ENCODE measurements at places on chromosomes 5 and 9.
A peak's percentile ranks its signal among the peaks of the same experiment; 100 is the strongest.

DNA sequence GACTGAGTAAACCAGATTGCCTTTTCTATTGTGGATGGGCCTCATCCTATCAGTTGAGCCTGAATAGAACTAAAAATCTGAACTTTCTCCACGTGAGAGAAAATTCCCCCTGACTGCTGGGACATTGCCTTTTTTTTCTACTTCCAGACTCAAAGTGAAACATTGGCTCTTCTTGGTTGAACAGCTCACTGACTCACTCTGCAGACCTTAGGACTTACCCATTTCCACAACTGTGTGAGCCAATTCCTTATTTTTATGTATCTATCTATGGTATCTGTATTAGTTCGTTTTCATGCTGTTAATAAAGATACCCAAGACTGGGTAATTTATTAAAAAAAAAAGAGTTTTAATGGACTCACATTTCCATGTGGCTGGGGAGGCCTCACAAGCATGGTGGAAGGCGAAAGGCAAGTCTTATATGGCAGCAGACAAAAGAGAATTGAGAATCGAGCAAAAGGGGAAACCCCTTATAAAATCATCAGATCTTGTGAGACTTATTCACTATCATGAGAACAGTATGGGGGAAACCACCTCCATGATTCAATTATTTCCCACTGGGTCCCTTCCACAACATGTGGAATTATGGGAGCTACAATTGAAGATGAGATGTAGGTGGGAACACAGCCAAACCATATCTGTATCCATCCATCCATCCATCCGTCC lies 306.7 kb upstream of the SLC24A2 start:
- no peak for DNase-seq

DNA sequence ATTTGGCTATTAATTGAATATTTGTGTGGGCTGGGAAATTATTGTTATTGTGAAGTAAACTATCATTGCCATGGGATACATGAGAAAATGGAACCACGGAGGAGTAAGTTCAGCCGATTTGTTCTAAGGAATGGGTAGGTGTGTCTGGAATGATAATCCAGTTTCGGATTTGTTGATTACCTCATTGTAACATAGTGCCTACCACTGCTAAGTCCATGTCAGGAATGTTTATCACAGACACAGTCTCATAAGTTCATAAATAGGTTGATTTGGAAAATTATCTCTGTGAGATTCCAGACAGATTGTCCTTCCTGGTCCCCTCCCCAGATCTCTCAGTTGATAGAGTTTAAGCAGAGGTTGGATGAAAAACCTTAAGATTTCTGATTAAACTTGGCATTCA lies 78.1 kb upstream of the MAST4 start:
- DNase-seq = no peak

- no peak for DNase-seq
Observed at GRCh38 chr9:21589344-21590056, 107.4 kb upstream of the IFNE start.

DNA sequence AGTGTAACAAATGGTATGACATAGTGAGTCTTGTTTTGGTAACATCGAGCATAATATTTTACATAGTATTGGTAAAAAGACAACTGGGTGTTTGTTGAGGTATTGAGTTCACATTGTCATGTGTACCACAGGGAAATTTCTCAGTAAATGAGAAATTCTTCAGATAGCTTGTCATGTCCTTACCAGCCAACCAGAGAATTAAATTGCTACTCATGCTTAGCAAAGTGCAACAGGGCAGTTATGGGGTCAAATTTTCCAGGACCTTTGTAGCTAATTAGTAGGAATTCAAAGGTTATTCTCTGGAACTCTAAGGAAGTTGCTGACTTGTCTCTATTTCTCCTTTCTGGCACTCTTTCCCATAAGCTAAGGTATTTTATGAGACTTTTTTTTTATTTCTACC lies 595.7 kb downstream of the EFNA5 start:
- no peak for DNase-seq

GRCh38 chr9:14272927-14273528 lies 40.9 kb downstream of the NFIB start:
- no peak for DNase-seq

DNA sequence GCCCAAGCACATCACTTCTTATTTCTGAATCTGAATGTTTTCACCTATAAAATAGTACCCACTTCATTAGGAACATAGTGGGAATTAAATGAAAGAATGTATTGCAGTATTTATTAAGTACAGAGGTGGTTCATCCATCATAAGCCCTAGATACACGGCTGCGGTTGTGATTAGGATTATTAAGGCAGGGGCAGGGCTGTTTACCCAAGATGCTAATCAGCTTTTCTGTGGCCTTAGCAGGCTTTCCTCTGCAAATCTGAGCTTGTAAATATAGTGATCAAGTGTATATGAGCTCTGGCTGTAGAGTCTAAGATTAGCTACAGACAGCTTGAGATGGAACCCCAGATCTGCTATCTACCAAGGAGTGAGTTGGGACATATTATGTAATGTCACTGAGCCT lies 124.1 kb upstream of the ADRA1B start:
- no peak for DNase-seq

DNA sequence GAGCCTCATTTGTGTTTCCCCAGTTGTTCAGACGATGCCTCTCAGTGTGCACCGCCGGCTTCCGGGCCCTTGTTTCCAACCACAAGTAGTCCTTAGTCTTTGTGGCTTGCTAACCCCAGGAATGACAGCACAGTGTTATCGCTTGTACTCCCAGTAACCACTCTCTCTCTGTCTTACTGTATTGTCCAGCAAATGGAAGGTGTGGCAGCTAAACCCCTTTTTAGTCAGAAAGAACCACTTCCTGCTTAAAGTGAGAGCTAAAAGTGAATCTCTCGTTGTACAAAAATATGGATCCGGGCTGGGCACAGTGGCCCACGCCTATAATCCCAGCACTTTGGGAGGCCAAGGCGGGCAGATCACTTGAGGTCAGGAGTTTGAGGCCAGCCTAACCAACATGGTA lies 61.3 kb downstream of the ENC1 start:
- no peak for DNase-seq

- DNase-seq = no peak
Observed at GRCh38 chr9:94948567-94949235, 222.2 kb downstream of the AOPEP start.

GRCh38 chr9:33293782-33294181 lies 3.5 kb downstream of the NFX1 start:
- DNase-seq = no peak

DNA sequence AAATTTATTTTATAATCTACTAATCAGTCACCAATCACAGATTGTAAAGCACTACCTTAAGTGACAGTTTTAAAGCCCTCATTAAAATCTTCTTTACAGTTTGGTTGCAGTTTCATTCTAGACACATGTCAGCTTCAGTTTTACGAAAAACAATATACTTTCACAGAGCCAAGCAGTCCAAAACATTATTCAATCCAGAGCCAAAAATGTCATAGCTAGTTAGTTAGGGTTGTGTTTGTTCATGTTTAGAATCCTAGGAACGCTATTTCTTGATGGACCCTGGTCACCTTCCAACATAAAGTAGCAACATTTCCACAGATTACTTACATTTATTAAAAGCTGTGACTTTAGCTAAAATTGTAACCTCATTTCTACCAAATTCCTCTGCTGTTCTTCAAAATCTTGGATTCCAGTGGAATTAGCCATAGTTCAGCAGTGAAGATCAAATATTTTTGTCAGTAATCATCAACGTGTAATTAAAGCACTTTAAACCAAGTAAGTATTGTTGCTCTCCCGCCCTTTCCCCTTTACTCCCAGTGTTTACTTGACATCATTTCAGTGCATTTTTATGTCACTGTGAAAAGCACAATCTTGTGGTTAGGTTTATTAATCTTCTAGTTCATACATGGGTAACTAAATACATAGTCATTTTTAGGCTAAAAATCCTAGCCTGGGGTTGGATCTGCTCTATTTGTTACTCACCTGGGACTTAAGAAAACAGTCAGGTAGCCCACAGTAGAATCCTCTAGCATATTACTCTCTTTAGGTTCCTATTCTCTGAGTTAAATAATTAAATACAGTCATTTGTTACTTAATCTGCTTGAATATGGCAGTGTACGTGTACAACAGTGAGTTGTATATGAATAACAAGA lies 74.3 kb downstream of the NIPBL start:
- DNase-seq = no peak

DNA sequence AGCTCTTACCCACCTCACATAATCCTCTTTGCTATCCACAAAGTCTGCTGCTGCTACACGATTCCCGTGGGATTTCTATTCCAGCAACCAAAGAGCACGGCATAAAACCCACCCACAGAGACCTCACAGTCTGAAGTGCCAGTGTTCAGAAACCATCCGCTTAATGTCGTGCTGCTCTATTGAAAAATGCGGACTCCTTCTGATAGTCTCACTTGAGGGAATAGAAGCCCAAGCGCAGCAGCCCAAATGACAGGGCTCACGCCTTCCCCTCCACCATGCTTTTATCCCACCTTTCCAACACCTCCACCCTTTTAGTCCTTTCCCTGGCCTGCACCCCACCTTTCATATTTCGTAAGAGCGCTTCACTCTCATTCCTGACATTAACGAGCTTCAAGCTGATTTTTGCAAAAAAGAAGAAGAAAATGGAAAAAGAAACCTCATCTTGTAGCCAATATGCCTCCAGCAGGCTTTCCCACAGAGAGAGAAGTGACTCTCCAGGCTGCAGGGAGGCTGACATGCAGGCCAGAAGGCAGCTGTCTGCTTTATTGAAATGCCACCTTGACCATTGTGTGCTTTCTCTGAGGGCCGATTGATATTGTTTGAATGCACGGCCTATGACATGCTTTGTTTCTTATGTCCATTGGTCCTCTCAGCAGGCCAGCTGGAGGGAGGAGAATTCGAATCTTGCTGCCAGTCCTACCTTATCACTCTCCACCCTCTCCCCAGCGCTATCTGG lies 70.6 kb upstream of the PCSK1 start:
- no peak for DNase-seq

GRCh38 chr5:145945620-145946111 lies 9.3 kb downstream of the SH3RF2 start:
- no peak for DNase-seq

GRCh38 chr5:10607666-10608073 lies 43.8 kb downstream of the ANKRD33B start:
- peak; percentile 43 for DNase-seq

DNA sequence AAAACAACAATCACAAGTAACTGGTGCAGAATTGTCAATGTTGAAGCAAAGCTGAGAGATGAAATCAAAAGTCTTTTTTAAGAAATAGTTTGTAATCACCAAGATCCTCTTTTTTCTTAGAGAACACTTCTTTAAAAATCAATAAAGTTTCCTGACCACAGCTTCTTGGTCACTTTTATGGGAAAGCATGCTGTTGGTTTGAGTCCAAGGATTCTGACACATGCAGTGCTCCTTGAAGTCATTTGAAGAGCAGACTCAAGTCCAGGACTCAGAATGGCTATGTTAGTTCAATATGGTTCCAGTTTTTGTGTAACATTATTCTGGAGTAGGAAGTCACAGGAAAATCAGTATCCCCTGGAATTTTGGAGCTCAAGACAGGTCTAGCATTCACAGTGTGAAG lies 480.6 kb downstream of the NR2F1-AS1 start:
- DNase-seq = no peak

DNA sequence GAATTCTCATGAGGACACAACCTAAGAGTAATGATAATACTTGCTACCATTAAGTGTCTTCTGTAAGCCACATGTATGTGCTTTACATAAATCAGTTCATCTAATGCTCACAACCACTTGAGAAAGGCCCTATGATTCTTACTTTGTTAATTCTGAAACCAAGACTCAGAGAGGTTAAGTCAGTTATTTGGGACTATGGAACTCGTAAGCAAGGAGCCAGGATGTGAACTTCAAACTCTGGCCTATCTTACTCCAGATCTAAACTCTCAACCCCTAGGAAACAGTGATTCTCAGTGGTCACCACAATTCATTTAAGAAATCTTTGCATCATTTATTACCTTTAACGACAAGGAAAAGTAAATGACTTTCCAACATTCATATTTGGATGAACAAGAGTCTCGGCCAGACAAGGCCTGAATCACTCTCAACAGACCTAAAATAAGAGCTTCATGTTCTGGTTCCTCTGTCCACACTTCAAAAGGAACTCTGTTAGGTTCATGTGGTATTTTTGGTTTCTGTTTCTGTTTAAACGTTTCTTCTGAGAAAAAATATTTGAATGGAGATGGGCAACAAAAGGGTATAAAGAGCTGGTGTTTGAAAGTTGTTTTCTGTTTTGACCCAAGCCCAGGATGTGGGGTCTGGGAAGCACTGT lies 104.8 kb downstream of the LPAR1 start:
- no peak for DNase-seq

GRCh38 chr5:8714861-8715260 lies 831.0 kb downstream of the SEMA5A start:
- no peak for DNase-seq

DNA sequence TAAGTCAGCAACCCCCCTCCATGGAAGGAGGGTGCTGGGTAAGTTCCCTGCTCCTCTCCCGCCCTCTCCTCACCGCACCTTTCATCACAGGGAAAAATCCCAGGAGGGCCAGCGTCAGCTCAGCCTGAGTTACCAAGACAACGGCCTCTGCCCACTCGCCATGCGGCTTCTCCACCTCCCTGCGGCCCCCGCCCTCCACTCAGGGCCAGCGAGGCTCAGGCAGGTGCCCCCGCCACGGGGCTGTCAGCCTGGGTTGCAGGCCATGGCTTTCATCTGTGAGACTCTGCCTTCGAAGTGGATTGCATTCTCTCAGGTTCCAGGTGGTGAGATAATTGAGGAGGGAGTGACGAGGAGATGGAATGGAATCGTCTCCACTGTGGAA lies 27.2 kb upstream of the LAMC3 start:
- no peak for DNase-seq

- no peak for DNase-seq
Observed at GRCh38 chr5:98599016-98599415, 174.4 kb upstream of the RGMB start.

- no peak for DNase-seq
Observed at GRCh38 chr9:7118633-7119032, 360.9 kb downstream of the KDM4C start.

- no peak for DNase-seq
Observed at GRCh38 chr5:156589946-156590216, 260.2 kb upstream of the PPP1R2B start.

- DNase-seq = no peak
Observed at GRCh38 chr9:128072144-128073021, 4.4 kb downstream of the SLC25A25 start.

DNA sequence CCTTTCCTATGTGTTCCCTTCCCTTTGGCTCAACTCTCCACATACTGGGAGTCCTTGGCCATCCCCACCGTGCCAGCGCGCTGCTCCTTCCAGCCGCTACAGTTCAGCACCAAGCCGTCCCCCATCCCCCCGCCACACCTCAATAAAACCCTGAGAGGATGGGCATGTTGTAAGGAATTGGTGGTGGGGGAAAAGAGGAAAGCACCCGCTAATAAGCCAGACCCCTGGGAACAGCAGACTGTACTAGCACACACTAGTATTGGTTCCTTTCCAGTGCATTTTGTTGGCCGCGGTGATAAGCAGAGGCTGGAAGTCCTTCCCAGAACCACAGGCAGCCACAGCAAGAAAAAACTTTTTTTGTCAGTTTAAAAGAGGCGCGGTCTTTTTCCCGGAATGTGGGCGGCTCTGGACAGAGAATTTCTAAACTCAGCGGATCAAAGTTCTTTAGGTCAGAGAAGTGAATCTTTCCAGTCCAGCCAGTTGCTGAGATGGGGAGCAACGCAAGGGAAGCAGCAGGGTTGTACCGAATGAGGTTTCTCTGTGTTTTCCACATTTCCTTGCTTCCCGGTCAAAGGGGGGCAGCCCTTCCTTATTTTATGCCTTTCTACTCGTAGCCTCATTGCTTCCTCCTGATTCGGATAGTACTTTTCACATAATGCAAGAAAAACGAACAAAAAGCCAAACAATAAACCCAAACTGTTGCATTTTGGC lies 2.1 kb downstream of the CHSY3 start:
- DNase-seq = peak; percentile 8

All from SK-N-DZ (cell line).